NCI-H524 treated with DMSO at 0.1 percent for 48 hours (cell line): ENCODE measurements at places on chromosomes 11 and 22.
A peak's percentile ranks its signal among the peaks of the same experiment; 100 is the strongest.

DNA sequence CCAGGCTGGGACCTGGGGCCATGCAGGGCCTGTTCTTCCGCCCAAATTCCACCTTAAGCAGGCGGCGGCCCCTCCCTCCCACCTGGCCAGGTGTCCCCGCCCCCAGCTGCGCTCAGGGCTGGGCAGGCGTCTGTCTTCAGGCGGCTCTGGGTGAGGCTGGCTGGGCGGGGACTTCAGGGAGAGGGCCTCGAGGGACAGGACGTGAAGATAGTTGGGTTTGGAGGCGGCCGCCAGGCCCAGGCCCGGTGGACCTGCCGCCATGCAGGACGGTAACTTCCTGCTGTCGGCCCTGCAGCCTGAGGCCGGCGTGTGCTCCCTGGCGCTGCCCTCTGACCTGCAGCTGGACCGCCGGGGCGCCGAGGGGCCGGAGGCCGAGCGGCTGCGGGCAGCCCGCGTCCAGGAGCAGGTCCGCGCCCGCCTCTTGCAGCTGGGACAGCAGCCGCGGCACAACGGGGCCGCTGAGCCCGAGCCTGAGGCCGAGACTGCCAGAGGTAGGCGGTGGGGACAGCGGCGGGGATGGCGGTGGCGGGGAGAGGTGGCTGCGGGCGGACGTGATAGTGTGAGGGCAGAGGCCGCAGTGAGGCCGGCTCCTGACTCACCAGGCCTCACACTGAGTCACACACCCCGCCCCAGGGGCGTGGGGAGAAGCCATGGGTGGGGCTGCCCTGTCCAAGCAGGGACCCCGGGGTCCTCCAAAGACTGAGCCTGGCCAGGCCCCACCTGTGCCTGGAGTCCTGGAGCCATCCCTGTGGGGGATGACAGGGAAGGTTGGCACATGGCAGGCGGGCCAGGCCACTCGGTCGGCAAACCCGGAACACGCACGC lies at the start of gene PKP3:
TSS of gene PKP3 (plus strand) at position 176 of the 824 bp plus-strand sequence. CDS start at position 260, 84 bp downstream.
- DNase-seq = no peak

- DNase-seq = no peak
Measured at GRCh38 chr11:90250970-90251369, 28.1 kb upstream of the CHORDC1 start.

DNA sequence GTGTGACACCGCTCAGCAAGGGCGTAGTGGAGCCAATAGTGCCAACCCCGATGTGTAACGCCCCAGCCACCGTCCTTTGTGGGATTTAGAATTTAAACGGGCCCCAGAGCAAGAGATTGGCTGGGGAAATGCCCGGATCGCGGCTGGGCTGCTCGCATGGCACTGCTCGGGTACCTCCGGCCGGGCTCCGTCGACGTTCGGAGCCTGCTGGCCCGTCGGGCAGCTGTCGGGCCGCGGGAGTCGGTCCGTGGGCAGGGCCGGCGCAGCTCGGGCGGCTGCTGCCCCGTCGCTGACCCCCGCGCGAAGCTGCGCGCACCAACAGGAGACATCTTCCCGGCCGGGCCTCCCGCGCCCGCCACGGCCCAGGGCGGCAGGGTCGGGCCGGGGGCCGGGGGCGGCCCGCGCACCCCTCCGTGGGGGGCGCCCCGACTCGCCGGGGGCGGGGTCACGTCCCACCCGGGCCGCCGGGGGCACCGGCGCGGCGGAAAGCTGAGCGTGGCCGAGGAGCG lies 1.3 kb upstream of the KDM2A start:
- no peak for DNase-seq

GRCh38 chr11:77212314-77213007 lies 84.4 kb downstream of the MYO7A start:
- no peak for DNase-seq

DNA sequence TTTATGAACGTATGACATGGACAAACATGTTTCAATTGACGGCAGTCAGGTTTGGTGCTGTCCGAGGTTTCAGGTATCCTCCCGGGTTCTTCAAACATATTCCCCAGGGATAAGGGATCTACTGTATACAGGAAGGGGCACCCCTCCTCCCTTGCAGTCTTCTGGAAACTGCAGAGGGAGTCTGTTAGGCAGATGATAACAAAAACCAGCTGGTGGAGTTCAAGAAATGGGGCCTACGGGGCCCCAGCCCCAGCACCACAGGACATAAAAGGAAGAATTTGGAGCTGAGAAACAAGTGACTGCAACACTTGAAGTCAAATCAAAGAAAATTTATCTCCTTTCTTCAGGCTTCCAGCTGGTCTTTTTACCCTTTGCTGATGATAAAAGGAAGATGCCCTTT lies 32.1 kb downstream of the SNU13 start:
- no peak for DNase-seq

- no peak for DNase-seq
Measured at GRCh38 chr11:10072142-10072541, 221.9 kb downstream of the SBF2 start.

GRCh38 chr11:113985906-113986305 lies 11.0 kb downstream of the HTR3A start:
- no peak for DNase-seq

DNA sequence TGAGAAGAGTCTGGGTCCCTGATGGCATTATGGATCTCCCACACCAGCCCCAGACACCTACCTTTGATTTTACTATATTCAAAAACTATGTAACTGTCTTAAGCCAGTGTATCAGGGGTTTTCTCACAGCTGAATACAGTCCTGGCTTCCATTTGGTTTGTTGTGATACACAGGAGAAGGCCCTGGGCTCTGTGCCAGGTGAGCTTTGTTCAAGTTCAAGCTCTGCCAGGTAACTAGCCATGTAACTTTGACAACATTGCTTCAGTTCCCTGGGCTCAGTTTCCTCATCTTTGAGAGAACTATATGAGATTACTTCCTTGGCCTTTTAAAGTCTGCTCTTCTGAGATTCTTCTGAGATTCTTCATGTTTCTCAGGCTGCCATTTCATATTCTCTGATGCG lies 327.5 kb upstream of the TENM4 start:
- DNase-seq = no peak

DNA sequence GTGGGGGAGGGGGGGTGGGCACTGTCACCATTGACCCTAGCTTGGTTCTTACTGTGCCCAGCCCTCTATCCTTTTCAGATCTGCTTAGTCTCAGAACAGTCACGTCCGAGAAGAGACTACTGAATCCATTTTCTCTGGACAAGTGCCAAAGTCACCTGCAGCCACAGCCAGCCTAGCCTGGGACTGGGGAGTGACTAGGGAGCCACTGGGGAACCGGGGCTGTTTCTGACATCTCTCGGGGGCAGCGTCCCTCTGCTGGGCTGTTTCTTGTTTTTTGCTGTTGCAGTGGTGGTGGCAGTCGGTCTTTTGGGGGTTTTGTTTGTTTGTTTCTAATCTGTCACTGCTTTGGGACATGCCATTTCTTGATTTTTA lies 8.7 kb downstream of the SLC37A2 start:
- DNase-seq = no peak

DNA sequence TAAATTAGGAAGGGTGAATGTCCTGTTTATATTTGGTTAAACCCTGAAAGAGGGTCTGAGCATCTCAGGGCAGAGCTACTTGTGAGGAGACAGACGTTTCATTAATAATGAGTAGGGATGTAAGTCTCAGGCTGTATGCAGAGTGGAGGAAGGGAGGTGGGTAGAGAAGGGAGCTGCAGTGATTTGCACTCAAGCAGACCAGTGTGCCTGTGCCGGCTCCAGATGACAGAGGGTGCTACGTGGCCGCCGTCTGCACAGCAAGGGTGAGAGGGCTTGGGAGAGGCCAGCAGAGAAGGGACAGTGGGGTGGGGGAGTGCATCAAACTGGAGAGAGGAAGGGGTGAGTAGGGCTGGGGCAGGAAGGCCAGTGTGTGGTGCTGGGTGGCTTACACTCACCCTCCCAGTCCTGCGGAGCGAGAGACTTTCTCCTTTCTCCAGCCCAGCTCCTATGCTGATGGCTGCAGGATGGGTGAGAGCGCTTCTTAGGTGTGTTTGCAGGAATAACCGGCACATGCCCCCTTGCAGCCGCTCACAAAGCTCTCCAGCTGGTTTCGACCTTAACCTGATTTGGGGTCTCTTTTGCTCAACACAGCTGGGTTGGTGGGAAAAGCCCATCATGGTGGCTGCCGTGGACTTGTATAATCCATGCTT lies 130.6 kb downstream of the ST3GAL4 start:
- no peak for DNase-seq

DNA sequence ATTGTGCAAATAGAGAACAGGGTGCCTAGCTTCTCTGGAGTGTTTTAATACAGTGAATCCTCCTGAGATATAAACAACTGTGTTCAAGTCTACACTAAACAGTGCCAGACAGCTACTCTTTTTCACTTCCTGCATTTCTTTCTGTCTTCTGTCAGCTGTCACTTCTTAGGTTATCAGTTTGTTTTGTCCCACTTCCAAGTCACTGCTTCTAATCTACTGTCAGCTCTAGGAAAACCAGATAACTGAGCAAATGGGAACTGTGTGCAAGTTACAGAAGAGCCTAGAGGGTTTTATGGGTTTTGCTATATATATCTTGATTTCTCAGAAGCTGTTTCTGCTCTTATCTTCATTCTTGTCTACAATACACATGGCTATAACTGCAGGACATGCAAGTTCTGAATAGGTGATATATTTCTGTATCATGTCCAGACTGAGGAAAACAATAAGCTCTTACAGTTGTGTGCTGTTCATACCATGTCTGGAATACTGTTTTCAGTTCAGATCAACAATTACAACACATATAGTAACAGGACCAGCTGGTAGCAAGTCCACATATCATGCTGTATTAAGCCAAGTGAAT lies 5.8 kb downstream of the PITPNB start:
- no peak for DNase-seq

GRCh38 chr22:19037282-19038163 lies 84.7 kb downstream of the DGCR2 start:
- no peak for DNase-seq

GRCh38 chr11:84800755-84801346 lies 826.3 kb downstream of the DLG2 start:
- DNase-seq = no peak

DNA sequence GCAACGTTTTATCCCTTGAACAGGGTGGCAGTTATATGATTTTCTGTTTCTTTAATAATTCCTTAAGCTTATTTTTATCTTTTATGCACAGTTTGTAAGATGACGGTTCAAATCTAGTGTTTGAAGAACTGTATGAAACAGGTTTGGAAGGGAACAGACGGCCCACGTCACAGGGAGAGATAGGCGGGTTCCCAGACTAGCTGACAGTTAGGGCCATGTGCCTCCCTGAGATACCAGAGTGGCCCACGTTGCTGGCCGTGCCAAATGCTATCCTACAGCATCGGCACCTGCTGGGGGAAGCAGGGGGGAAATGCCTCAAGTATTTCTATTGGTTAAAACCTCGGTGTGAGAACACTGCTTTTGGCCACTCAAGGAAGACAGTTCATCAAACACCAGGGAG lies 50.2 kb upstream of the BID start:
- no peak for DNase-seq

GRCh38 chr11:26227301-26227746 lies 104.6 kb upstream of the ANO3 start:
- DNase-seq = peak; percentile 8

DNA sequence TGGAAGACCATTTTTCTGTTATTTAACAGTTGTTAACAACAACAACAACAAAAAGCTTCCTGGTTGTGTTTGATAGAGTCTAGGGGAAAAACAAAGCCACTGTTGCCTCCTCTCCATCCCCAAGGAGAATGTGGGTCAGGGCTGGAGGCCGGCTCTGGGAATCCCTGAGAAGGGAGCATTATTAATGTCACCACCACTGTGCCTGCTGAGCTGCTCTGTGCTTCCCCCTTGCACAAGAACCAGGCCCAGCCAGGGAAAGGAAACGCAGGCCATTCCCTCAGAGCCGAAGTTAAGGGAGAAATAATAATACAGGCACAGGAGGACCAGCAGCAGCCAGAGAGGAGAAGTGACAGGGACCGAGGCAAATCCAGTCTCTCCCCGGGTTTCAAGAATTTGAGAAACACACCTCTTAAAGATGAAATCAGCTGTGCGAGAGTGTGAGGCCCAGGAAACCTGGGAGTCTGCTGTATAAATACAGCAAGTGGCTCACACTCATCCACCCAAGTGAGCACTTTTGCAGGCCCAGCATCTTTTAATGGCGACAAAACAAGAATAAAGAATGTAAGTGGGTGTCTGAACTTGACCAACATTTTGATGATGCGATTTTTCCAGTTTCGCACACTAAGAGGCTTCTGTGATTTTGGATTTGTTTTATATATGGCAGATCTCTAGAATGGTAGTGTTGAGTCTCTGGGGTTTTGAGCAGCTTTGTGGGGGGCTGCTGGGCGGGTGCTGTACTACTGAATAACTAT lies 539.2 kb downstream of the NTM start:
- DNase-seq = no peak

DNA sequence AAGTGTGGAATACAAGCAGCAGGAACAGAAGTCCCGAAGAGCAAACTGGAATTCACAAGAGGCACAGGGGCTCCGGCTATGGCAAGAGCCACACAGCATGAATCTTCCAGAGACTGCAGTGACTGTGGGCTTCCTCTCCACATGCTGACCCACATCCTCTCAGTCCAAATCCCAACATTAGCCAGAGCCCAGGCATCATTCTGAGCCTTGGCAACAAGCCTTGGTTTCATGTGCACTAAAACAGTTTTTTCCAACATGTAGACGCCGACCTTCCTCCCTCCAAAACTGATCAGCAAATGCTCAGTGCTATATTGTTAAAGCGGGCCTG lies 91.7 kb upstream of the CSNK2A3 start:
- no peak for DNase-seq

DNA sequence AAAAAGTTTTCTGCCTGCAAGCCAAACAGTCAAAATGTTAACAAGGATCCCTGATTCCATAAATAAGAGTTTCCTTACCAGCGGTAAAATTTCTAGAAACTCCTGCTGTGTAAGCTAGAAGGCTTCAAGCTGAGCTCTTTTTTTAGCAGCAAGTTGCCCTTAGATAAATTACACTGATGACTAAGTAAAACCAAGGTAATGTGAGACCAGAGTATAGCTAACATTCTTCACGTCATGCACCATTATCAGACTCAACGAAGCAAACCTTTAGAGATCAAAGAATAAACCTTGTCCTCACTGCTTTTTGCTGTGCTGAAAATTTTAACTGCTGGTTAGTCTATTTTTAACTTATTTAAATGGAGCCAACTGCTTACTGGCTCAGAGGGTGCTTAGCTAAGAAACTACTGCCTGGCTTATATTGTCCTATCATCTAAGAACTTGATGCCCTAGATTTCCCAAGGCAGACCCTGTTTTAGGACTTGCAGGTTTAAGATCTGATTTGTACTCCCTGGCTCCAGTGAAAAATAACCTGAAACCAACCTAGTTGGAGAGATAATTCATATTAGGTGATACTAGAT lies 900.7 kb downstream of the JRKL start:
- DNase-seq = no peak

GRCh38 chr22:50058906-50059880 lies 1.1 kb upstream of the TTLL8 start:
- no peak for DNase-seq

GRCh38 chr11:70067591-70068341 lies 10.4 kb upstream of the ANO1 start:
- DNase-seq = no peak

DNA sequence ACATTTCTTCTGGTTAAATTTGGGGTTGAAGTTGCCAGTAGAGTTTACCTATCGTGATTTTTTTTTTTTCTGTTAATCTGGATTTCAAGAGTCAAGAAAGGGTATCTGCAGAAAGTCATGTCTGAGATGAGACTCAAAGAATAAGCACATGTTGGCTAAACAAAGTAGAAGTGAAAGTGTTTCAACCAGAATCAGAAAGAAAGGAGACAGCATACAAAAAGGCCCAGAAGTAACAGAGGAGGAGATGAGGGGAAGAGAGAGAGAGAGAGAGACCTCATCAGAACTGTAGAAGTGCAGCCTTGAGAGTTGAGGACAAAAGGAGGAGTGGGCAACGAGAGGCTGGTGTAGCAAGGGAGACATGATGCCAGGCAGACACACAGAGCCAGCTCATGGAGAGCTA lies 54.9 kb downstream of the SVIP start:
- no peak for DNase-seq

GRCh38 chr11:93024369-93024768 lies 54.9 kb downstream of the MTNR1B start:
- no peak for DNase-seq
